ENCODE measurements at places on chromosomes 6 and 20.

GRCh38 chr6:143429970-143430369 lies 20.5 kb downstream of the ADAT2 start:
- no peak for ATAC-seq

DNA sequence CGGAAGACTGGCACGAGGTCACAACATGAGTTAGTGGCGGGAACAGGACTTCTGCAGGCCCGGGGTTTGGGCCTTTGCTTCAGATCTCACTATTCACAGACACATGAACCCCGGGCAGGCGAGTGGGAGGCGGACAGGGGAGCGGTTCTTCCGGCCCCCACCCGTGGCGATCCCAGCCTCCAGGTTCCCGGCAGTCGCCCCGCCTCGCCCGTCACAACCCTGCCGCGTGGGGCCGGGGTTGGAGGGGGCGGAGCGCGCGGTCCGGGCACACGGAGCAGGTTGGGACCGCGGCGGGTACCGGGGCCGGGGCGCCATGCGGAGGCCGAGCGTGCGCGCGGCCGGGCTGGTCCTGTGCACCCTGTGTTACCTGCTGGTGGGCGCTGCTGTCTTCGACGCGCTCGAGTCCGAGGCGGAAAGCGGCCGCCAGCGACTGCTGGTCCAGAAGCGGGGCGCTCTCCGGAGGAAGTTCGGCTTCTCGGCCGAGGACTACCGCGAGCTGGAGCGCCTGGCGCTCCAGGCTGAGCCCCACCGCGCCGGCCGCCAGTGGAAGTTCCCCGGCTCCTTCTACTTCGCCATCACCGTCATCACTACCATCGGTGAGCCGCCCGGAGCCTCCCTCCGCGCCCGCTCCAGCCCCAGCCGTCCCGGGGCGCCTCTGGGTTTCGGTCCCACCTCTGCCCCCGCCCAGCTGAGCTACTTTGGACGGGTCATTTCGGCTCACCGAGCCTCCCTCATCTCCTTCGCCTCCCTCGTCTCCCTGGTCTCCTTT lies at the start of gene KCNK15:
KCNK15 (plus strand) TSS at position 268 of the 769 bp plus-strand sequence; CDS start at position 314, 46 bp downstream.
- peak; percentile 72 for ATAC-seq

GRCh38 chr6:39818695-39819094 lies 26.5 kb downstream of the DAAM2 start:
- no peak for ATAC-seq

GRCh38 chr20:10667077-10667401 lies 6.8 kb downstream of the JAG1 start:
- no peak for ATAC-seq

DNA sequence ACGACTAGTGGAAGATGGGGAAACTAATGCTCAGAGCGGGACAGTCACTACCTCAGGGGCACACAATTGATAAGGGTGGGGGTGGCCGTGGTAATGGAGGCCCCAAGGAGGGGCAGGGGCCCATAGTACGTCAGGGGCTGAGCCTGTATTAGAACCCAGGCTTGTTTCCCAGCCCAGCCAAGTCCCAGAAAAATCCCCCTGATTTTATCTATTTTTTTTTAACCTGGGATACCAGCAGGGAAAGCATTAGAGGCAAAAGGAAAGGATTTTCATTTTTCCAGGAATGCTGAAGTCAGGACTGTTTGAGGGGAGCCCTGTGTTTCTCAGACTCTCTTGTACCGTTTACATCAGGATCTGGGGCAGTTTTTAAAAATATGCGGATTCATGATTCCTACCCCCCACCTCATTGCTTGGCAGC lies 382 bp downstream of the MYH7B start:
- no peak for ATAC-seq

DNA sequence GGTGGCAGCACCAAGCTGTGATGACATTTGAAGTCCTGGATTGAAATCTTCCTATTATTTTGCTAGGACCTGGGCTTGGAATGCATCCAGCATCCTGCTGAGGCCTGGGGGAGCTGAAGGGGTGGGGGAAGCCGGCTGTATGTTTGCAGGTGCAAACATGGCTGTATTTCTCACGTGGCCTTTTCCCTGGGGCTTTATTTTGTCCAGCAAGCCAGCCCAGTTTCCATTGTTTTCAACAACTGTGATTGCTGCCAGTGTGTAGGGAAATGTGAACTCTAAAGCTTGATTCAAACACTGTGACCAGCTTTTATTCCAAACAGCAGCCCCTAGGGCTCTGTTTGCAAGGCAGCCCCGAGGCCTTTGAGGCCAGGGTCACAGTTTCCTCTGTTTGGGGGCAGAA lies 683.0 kb downstream of the DHX35 start:
- ATAC-seq, result no peak

- ATAC-seq, result peak; percentile 74
These were observed 11.3 kb downstream of the NFATC2 start for GRCh38 chr20:51531141-51531710.

DNA sequence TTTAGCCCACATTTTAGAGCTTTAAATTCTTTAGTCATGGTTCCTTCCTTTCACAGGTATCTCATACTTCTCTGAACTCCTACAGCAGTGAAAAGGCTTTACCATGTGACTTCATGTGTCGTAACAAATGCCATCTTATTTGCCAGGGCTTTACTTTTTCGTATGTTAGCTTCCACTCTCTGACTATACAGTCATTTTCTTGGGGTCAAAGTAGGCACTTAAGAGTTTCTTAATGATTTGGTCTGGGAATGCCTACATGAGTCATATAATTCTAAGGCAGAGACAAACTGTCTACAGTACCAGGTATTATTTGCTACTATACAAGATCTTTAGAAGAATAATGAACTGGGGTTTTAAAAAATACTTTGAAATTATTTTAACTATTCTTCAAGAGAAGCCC lies 15.0 kb downstream of the RAB23 start:
- peak; percentile 24 for ATAC-seq

DNA sequence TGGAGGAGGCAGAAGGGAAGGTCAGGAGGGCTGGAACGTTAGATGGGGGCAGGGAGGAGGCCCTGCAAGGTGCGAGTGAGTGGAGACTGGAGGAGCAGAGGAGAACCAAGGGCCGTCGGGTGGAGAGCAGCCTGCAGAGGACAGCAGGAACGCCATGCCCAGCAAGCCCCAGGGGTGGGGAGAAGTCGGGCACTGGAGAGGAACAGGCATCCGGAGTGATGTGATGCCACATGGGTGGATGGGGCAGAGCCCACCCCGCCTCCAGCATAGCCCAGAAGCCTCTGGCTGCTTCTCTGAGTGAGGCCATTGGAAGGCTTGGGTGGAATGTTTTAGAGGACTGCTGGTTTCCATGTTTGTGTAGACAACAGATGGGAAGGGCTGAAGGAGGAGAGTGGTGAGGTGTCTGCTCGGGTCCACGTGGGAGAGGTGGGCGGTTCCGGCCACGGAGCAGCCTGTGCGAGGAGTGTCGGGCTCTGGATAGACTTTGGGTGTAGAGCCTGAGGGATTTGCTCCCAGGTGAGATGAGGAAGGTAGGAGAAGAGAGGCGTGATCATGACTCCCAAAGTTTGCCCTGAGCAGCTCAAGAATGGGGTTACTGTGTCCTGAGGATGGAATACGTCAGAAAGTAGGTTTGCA lies 221.4 kb downstream of the SMOC2 start:
- no peak for ATAC-seq

DNA sequence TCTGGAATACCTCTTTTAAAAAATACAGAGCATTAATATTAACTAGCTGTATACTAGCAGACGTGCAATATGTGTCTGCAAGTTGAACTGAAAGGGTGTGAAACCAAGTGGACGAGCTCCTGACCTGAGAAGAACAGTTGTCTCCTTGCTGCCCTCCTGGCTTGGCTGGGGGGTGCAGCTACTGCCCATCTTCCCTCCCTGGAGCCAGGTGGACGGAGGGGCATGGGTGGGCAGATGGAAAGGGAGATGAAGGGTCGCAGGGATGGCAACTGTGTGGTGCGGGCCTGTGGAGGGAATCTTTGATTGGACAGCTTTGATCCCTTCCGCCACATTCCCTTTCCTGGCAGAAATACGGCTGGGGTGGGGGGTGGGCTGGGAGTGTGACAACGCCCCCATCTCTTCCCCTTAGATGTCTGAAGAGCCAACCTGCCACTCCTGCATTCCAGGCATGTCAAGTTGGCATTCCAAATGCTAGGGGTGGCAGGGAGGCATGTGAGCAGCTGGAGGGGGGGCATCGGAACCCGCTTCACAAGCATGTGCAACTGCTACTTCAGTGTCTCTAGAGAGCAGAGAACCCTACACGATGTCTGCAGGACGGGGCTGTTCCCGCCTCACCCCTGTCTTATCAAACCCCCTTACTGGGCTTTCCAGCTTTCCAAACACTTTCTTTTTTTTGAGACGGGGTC lies 37.3 kb downstream of the SRSF3 start:
- no peak for ATAC-seq

GRCh38 chr6:115891111-115891669 lies 169.5 kb downstream of the FRK start:
- peak; percentile 83 for ATAC-seq

Measured in activated CD4-positive, CD25-positive, alpha-beta regulatory T cell treated with anti-CD3 and anti-CD28 coated beads, Interleukin-2, amount 50 U/mL, for 24 hours (primary cell).